ENCODE measurements at places on chromosomes 13 and 19. TPM values are rescaled to one million over a fixed set of nuclear protein-coding genes. Genes with fewer than 3 reads are reported as not detected.

CEACAM4 gene
- total RNA-seq, result not detected

CCL25 gene
- total RNA-seq, result not detected

TLE2 gene
- total RNA-seq, result 3.8 TPM

CATSPERD gene
- total RNA-seq, result not detected

TEX29 gene
- total RNA-seq, result 1.7 TPM

HIF3A gene
- total RNA-seq, result 0.77 TPM

MIR17HG gene
- 6.2 TPM for total RNA-seq

CYP2A6 gene
- total RNA-seq, result not detected

ZNF497 gene
- total RNA-seq, result 2.5 TPM

PRX gene
- total RNA-seq, result 3.6 TPM

- DNase-seq, result no peak
These were observed 276.6 kb downstream of the KCTD12 start for GRCh38 chr13:76609643-76610042.

DNA sequence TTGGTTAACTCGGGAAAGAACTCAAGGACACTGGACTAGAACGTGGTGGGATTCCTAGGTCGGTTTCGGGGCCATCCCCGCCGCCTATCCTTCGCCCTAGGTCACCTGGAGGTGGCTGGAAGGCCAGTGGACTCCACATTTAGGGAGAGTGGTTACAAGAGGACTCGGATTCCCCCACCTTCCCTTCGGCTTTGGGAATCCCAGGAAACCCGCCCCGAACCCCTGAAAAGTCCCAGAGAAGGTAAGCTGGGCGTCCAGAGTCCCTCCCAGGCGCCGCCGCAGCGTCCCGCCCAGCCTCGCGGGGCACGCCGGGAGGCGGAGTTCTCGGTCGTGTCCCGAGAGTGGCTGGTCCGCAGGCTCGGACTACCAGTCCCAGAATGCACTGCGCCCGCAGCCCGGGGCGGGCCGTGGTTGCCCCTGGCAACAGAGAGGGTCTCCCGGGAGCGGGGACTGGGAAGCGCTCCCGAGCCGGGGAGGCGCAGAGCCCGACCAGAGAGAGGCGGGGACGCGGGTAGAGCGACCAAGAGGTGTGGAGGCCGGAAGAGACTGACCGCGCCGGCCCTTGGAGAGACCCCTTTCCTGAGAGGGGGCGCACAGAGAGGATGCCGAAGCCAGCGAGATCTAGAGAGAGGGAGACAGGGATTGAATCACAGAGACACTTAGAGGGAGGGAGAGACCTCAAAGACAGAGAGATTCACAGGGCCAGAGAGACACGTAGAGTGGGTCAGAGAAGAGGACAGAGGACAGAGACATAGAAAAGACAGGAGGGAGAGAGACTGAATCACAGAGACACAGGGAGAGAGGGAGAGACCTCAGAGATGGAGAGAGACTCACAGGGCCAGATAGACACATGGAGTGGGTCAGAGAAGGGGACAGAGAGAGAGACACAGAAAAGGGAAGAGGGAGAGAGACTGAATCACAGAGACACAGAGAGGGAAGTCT is 2.6 kb upstream of the PRKCG start:
- peak; percentile 87 for DNase-seq

DNA sequence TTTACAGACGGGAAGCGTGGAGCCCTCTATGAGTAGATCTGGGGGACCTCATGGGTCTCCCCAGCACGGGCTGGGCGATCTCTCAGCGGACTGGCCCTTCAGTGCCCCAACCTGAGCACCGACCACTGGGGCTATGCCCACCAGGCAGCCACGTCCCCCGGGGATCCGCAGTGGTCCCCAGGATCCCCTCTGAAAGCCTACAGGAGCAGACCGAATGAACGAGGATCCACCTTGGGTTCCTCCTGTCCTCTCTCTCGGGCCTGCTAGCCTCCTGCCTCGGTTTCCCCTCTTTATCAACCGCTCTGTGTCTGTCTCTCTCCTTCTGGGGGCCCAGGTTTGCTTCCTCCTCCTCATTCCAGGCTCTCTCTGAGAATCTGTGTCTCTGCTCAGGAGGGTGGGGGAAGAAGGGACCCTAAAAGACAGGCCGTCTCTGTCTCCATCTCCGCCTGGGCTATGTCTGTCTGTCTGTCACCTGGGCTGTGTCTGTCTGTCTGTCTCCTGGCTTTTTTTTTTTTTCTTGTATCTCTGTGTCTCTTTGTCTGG is 2.0 kb upstream of the MEIS3 start:
- DNase-seq, result no peak

DNA sequence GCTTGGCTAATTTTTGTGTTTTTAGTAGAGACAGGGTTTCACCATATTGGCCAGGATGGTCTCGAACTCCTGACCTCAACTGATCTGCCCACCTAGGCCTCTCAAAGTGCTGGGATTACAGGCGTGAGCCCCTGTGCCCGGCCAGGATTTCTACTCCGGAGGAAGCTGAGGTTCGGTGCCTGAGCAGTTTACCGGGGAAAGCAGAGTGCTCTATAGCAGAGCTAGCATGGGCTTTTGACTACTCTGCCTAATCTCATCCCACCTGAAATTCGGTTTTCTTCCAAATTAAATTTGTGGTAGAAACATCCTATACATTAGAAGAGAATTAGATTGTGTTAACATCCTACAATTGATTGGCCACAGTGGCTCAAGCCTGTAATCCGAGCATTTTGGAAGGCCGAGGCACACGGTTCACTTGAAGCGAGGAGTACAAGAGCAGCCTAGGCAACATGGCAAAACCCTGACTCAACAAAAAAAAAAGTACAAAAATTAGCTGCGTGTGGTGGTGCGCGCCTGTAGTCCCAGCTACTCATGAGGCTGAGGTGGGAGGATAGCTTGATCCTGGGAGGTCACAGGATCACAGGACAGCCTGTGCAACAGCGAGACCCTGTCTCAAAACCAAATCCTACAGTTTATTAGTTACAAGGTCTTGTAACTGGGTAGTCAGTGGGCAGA is 1.6 kb downstream of the RPL13A start:
- DNase-seq, result no peak

GRCh38 chr19:21693399-21693798 is 74.0 kb downstream of the ZNF100 start:
- no peak for DNase-seq

- no peak for DNase-seq
These were observed 36.9 kb downstream of the SYDE1 start for GRCh38 chr19:15144046-15144646.

DNA sequence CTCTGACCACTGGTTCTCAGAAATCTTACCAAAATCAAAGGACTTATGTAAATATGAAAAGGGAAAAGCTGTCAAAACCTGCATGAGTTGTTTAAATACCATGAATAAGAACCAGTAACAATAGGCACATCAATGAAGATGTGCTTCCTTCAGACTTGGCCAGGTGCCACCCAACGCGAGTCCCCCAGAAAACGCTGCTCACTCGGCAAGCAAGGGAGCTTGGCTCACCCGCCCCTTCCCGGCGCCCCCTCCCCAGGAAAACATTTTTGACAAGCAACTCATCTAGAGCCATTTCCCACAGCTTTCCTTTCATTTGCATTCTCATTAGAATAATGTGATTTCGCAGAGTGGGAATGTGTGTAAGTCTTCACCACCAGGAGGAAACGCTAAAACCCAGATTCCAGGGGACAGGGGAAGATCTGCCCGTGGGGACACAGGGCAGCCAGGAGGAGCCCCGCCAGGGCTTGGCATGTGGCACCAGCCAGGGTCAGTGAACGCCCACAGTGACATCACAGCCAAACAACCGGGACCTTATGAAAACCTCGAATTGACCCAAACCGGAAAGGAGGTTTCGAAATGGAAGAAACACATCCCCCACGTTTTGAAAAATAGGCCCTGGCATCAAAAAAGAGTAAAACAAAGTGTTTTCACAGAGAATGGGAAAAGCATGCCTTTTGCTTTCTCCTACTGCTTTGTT is 366.2 kb upstream of the TSHZ3 start:
- DNase-seq, result peak; percentile 74

DNA sequence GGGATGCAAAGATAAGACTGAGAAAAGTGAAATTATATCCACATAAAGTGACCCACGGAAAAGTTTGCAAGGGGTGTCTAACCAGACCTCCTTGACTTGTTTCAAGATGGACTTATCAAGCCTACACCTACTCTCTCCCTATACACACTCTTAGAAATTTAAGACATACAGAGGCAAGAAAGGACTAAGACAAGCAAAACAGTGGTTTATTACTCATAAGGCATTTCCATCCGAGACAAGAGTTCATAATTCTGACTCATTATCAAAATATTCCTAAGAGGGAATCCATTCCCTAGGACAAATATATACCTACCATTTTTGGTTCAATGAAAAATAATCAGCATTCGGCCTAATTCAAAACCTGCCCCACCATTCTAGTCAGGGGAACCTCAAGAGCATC is 232.6 kb upstream of the GPC6 start:
- peak; percentile 83 for DNase-seq

GRCh38 chr19:47637550-47637949 is 28.6 kb downstream of the BICRA start:
- DNase-seq, result peak; percentile 46

DNA sequence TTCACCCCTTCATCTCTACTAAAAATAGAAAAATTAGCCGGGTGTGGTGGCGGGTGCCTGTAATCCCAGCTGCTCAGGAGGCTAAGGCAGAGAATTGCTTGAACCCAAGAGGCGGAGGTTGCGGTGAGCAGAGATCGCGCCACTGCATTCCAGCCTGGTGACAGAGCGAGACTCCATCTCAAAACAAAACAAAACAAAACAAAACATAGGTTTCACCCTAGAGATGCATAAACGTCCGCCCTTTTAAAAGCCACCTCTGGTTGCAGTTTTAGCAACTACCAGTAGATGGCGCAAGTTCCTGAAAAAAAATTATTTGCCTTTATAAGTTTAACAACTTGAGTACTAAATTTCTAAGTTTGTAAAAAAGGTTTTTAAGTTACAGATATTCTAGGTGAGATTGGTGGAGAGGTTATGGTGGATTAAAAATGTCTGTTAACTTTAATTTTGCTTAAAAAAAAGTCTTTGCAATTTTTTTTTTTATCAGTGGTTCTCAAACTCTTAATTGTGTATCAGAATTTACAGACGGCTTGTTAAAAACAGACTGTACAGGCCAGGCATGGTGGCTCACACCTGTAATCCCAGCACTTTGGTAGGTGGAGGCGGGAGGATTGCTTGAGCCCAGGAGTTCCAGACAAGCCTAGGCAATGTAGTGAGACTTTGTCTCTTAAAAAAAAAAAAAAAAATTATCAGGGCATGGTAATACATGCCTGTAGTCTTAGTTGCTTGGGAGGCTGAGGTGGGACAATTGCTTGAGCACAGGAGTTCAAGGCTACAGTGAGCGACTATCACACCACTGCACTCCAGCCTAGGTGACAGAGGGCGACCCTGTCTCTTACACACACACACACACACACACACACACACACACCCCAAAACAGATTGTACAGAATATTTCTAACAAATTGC is 42.1 kb downstream of the NAA16 start:
- peak; percentile 66 for DNase-seq

GRCh38 chr13:114054264-114054663 is 78.2 kb downstream of the RASA3 start:
- DNase-seq, result no peak

- DNase-seq, result no peak
These were observed 789.2 kb downstream of the PCDH9 start for GRCh38 chr13:66440938-66441337.

GRCh38 chr13:101785858-101786257 is 333.4 kb downstream of the ITGBL1 start:
- DNase-seq, result peak; percentile 9

DNA sequence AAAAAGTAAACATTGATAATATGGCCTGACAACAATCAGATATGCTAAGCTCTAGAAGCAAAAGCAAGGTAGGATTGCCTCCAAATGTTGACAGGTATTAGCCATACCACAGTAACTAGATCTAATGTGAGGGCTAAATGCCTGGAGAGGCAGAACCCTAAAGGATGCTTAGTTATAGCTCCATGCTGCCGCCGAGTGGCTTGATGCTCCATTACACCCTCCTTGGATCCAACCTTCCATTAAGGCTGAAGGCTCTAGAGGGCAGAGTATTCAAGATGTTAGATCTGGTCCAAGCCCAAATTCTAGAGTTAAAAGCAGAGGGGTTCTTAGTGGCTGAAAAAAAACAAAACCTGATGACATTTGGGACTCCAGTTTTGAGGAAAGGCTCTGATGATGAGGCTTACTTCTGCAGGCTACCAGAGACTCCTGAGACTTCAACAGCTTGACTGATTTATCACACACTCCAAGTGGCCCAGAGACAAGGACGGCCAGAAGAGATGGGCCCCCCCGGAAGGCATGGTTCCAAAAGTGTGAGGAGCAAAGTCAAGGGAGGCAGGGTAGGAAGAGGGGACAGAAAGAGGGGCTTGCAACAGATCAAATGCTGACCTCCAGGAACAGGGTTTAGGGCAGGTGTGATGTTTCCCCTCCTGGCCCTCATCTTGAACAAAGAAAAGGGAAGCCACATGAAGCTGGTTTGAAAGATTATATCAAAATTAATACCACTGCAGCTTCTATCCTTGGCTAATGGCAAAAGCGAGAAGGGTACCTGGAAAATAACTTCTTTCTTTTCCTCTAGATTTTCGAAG is 21.9 kb upstream of the CPB2 start:
- peak; percentile 49 for DNase-seq

DNA sequence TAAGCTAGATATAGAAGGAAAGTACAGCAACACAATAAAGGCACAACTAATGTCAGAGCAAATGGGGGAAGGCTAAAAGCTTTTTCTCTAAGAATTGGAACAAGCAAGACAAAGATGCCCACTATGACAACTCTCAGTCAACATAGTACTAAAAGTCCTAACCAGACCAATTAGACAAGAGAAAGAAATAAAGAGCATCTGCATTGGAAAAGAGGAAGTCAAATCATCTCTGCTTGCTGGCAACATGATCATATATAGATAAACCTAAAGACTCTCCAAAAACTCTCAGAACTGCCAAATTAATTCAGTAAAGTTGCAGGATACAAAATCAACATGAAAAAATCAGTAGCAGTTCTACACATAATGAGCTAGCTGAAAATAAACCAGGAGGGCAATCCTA is 542.0 kb downstream of the DIAPH3 start:
- DNase-seq, result no peak

- peak; percentile 92 for DNase-seq
These were observed 23.4 kb downstream of the ZDHHC20 start for GRCh38 chr13:21435687-21436151.

DNA sequence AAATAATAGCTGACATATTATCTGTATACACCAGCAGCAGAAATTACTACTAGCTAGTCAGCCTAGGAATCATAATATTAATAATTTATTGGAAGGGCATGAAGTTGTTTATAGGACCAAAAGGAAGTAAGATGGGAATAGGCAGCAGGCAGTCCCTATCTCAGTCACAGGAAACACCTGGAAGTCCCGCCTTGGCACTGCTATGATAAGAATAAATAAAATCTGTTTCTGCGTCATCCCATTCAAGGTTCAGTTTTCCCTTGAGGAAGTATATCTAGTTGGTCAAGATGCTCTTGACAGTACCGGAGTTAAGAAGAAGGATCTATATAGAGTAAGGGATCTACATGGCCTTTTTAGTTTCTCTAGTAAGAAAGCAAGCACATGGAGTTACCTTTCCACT is 830.8 kb downstream of the DIAPH3 start:
- DNase-seq, result no peak

GRCh38 chr19:17359905-17360800 is 17.0 kb downstream of the PLVAP start:
- no peak for DNase-seq

Data from fibroblast of lung (primary cell).